ENCODE measurements at places on chromosomes 2 and 18. TPM values are rescaled to one million over a fixed set of nuclear protein-coding genes. Genes with fewer than 3 reads are reported as not detected.

The UPP2 gene
- not detected for total RNA-seq

The CNTNAP5 gene
- total RNA-seq: not detected

The ST8SIA3 gene
- not detected for total RNA-seq

The SNTG2 gene
- not detected for total RNA-seq

The VWA3B gene
- 0.26 TPM for total RNA-seq

The ARHGEF4 gene
- total RNA-seq: 5.7 TPM

The KCTD1 gene
- total RNA-seq: 34.7 TPM

The ANTXR1 gene
- total RNA-seq: 134 TPM

The CD8B2 gene
- not detected for total RNA-seq

The ZSWIM2 gene
- total RNA-seq: not detected

The ALPI gene
- total RNA-seq: not detected

The CARF gene
- total RNA-seq: 1.4 TPM

The IFT172 gene
- 9.5 TPM for total RNA-seq

The HRH4 gene
- not detected for total RNA-seq

The GPAT2 gene
- not detected for total RNA-seq

The ZNF2 gene
- 3.0 TPM for total RNA-seq

The MYL1 gene
- total RNA-seq: not detected

The RND3 gene
- total RNA-seq: 52.9 TPM

The CPO gene
- not detected for total RNA-seq

The LRRTM1 gene
- not detected for total RNA-seq

The CXCR2 gene
- 0.03 TPM for total RNA-seq

The POTEJ gene
- not detected for total RNA-seq

The SYT4 gene
- total RNA-seq: not detected

The ANKRD12 gene
- total RNA-seq: 4.5 TPM

The SATB2 gene
- total RNA-seq: 3.4 TPM

The RNF181 gene
- total RNA-seq: 186 TPM

The HOXD11 gene
- total RNA-seq: 7.5 TPM

All from A549 treated with CORT108297 at 1 μM for 4 hours (cell line).